Stimulated activated CD4-positive, alpha-beta T cell treated with anti-CD3 and anti-CD28 coated beads, Interleukin-4, amount 100 ng/mL, for 1 hour (primary cell): ENCODE measurements at places on chromosomes 6 and 20.

DNA sequence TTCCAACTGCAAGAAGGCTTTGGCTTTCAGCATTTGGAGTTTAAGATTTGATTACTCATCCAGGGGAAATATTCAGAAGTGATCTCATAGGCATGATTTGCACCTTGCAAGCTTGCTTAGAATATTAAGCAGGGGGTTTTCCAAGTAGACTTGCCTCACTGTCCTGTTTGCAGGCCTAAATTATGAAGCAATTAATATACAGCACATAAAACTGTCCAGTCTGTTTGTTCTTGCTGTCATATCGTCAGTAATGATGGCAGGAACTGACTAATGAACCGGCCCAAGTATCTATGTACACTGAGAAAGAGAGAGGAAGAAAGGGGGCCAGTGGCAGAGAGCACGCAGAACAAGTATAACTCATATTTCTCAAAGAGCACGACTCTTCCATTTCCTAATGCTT is 212.5 kb upstream of the SUPT3H start:
- no peak for DNase-seq

- no peak for DNase-seq
These were observed 11.0 kb upstream of the TIAM2 start for GRCh38 chr6:154984146-154984545.

DNA sequence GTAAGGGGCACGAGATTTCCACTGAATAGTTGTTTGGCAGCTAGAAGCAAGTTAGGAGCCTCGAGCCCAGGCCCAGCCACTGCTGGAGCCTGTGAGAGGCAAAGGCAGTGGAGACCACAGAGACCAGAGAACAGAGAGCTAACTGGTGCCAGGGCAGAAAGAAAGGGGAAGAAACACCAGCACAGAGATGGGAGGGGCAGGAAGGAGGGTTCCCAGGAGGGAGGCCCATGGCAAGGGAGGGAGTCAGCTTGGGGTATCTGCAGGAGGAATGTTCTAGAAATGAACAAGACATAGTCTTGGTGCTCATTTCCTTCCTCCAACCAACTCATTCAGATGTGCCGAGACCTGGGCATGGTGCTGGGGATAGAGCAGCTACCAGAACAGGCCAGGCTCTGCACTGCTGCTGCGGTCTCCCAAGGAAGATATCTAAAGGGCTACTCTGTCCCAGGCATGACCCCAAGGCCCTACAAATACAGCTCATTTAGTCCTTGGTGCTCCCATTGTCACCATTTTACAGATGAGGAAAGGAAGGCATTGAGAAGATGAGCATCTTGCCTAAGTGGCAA is 10.7 kb downstream of the ANGPT4 start:
- DNase-seq: no peak

- DNase-seq: no peak
These were observed 6.8 kb downstream of the HFE start for GRCh38 chr6:26094036-26094435.

- DNase-seq: no peak
These were observed 336.6 kb downstream of the PACRG start for GRCh38 chr6:163064397-163064796.

DNA sequence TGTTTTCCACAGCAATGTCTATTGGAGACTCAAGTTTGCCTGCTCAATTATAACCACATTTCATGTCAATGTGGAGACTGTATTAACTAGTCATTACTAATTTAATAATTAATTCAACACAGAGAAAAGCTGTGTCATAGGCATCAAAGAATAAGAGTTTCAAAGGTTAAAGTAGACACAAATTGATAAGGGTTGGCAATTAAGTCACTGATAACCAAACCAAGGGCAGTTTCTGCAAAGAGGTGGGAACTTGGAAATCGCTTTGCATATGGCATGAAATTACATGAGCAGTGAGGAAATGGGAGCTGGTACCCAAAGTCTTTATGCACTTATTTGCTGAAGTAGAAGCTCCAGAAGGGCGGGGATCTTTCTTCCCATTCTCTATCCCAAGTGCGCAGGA is 34.2 kb downstream of the GCLC start:
- no peak for DNase-seq

GRCh38 chr20:42706759-42707158 is 482.9 kb downstream of the PTPRT start:
- no peak for DNase-seq

GRCh38 chr20:38635721-38636288 is 34.2 kb downstream of the ARHGAP40 start:
- DNase-seq: no peak

GRCh38 chr6:3566812-3567211 is 110.0 kb upstream of the SLC22A23 start:
- DNase-seq: no peak

DNA sequence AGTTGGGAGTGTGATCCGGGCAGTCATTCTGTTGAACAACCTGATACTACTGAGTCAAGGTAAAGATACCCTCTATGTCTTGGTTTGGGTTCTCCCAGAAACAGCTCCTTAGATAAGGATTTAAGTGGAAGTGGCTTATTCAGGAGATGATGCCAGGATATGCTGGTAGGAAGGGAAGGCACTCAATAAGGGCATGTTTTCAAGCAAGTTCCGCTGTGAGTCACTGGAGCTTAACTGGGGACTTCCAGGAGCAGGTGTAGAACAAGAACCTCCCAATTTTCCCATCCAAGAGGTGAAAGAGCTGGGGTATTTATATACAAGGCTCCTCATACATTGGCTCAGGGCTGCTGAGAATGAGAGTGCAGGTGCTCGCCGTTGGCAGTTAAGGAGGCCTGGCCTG is 218.6 kb downstream of the AKAP7 start:
- DNase-seq: no peak

DNA sequence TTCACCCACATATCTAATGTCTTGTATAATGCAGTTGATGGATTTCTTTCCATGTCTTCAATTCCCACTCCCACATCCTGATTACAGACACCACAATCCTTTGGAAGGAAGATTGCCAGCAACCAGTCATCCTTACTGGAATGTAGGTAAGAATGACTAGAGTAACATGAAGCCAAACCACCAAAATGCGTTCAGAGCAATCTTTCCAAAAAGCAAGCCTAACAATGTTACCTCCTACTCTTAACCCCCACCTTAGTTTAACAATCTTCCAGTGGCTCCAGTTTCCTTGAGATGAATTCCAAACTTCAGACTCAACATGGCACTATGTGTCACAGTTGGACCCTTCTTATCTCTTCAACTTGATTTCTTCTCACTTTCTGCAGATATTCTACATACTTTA is 685.6 kb downstream of the DOK5 start:
- no peak for DNase-seq

DNA sequence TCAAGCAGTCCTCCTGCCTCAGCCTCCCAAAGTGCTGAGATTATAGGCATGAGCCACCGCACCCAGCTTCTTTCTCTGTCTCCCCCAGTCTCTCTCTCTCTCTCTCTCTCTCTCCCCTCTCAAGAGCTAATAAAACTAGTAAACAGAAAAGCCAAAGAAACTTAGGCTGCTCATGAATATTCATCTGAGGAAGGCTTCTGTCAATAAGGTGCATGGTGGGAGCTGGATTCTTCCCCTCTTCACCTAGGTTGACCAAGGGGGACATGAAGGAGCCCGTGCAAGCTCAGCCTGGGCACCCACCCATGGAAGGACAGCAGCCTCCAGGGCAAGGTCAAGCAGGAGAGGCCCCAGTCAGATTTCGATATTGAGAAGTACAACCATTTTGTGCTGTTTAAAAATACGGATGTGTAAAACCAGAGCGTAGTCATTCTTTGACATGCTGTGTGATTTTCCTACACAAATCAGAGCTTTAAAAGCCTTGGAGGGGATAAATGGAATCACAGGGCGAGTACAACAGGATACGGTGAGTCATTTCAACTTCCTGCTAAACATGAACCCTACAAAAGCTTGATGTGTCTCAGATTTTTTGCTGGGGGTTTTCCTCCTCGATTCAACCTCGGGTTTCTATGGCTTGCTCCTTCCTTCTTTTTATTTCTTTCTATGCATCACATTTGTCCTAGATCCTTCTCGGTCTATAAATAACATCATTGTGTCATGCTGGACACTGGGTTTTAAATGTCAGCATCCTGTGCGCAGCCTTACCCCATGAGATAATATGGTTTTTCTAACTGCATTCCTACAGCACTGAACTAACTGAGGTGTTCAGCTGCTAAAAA is 368.9 kb upstream of the JARID2 start:
- DNase-seq: no peak

GRCh38 chr6:145112711-145113148 is 622.6 kb downstream of the EPM2A start:
- no peak for DNase-seq

DNA sequence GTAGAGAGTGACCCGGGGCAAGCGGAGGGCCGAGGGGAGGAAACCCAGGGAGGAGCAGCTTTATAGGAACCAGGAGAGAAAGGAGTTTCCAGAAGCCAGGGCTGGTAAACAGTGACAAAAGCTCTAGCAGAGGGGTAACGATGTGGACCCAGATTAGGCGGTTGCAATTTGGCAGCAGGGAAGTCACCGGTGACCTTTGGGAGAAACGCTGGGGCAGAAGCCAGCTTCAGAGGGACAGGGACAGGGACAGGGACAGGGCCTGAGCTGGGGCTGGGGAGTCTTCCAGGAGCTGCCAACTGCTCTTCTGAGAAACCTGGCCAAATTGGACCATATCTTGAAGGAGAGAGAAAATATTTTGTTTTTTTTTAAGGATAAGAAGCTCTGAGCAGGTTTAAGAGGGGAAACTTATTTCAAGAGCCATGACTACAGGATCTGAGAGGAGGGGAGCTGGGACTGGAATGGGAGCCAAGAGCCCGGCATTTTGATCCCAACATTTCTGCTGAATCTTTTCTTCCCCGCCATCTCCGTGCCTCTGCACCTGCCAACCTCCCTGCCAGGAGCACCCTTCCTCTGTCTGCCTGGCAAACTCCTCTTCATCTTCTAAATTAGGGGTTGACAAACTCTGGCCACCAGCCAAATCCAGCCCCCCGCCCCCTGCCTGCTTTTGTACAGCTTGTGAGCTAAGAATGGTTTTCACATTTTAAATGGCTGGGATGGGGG is 22.6 kb upstream of the PREX1 start:
- DNase-seq: no peak

DNA sequence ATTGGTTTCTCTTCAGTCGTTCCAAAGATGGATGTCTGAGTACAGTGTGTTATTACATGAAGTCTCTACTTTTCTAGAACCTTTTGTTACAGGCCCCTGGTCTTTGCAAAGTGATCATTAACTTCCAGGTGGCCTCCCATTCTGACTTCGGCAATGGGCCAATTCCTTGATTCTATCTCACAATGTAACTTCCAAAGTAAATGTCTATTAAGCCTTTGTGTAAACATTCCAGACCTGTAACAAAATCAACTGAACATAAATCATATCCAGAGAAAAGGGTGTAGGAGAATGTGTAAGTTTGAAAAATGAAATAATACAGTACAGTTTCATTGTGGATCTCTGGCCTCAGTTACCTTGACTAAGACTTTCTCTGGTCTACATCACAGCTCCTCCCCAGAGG is 187.8 kb upstream of the JAG1 start:
- no peak for DNase-seq

- no peak for DNase-seq
These were observed 1.5 kb downstream of the TAGAP start for GRCh38 chr6:159043251-159043650.

- no peak for DNase-seq
These were observed at the start of gene SLC17A4 for GRCh38 chr6:25754535-25754934. TSS of gene SLC17A4 (plus strand) at chr6:25754742. CDS start at chr6:25761963, 7,221 bp downstream.

- no peak for DNase-seq
These were observed 39.5 kb downstream of the C20orf203 start for GRCh38 chr20:32634041-32634805.

DNA sequence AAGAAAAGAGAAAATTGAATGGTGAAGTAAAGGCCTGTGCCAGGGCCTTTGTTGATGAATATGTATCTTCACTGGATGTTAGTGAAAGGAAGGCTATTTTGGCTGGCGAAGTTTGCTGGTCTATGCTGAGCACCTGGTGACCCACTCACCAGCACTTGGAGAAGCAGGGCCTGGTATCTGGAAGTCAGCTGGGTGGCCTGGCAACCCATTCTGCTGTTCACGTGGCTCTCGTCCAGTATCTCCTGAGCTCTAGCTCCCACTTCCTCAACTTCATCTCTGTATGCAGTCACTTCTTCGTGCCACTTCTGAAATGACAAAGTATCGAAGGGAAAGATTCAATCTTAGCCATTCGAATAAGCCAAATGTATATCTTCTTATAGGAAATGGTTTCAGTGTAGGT is 283.7 kb downstream of the SYNE1 start:
- DNase-seq: no peak

- DNase-seq: no peak
These were observed 53.0 kb downstream of the SNAP25 start for GRCh38 chr20:10271494-10272219.

- no peak for DNase-seq
These were observed 580.9 kb upstream of the FLRT3 start for GRCh38 chr20:14918281-14918680.

DNA sequence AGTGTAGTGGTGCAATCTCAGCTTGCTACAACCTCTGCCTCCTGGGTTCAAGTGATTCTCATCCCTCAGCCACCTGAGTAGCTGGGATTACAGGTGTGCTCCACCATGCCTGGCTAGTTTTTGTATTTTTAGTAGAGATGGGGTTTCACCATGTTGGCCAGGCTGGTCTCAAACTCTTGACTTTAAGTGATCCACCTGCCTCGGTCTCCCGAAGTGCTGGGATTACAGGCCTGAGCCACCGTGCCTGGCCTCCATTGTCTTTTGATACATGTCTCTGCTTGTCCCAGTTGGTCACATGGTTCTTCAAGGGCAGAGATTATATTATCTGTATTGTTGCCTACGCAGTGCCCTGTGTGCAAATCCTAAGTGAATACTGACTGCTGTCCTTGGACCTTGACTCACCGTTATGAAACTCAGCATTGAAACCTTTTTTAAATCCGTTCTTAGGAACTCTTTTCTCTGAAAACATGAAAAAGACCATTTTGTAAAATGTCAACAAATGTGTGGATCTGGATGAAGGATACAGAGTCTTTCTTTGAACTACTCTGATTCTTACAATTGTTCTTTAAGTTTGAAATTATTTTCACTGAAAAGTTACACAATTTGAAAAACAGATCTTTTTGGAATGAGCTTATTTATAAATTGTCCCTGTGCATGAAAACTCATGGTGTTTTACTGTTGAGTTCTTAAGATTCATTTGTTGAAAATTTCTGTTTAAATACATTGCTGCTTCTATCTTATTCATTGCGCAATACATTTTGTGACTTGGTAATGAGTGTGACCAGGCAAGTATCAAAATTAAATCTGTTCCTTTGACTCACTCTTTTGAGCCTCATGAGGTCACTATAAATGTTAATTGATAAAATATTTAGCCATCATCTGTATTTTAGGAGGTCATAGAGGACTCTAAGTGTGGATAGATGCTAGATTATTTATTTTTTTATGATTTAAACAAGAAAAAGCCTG is 293.5 kb downstream of the UTRN start:
- DNase-seq: no peak

- DNase-seq: no peak
These were observed 449.5 kb downstream of the PLCB1 start for GRCh38 chr20:8581446-8582183.
